ENCODE measurements at places on chromosomes 3 and 15. TPM values are rescaled to one million over a fixed set of nuclear protein-coding genes. Genes with fewer than 3 reads are reported as not detected.

The GP5 gene
- total RNA-seq = 0.09 TPM

DNA sequence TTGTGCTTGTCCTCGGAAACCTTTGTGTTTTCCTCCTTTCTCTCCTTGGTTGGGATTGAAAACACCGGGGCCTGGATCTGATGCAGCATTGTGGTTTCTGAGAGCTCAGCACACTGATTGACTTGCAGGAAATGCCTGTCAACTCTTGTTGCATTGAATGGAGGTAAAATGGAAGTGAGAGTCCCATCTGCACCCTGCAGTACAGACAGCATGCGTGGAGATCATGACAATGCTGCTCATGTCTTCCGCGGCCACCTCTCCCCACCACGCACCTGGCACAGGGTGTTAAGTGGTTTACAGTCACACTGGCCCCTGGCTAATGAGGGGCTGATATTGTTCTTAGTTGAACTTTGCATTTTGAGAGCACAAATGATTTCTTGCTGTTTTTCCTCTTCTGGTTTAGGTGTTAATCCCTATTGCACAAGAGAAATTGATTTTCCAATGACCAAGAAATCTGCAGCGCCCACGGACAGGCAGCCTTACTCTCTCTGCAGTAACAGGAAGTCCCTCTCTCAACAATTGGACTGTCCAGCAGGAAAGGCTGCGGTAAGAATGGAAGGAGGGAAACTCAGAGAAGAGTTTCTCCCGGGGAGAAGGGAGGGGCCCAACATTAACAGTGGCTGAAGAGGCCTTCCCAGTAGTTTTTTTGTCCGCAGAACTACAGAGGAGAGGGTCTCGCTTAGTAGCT, 58.5 kb downstream of the STARD5 start:
- no peak for DNase-seq

DNA sequence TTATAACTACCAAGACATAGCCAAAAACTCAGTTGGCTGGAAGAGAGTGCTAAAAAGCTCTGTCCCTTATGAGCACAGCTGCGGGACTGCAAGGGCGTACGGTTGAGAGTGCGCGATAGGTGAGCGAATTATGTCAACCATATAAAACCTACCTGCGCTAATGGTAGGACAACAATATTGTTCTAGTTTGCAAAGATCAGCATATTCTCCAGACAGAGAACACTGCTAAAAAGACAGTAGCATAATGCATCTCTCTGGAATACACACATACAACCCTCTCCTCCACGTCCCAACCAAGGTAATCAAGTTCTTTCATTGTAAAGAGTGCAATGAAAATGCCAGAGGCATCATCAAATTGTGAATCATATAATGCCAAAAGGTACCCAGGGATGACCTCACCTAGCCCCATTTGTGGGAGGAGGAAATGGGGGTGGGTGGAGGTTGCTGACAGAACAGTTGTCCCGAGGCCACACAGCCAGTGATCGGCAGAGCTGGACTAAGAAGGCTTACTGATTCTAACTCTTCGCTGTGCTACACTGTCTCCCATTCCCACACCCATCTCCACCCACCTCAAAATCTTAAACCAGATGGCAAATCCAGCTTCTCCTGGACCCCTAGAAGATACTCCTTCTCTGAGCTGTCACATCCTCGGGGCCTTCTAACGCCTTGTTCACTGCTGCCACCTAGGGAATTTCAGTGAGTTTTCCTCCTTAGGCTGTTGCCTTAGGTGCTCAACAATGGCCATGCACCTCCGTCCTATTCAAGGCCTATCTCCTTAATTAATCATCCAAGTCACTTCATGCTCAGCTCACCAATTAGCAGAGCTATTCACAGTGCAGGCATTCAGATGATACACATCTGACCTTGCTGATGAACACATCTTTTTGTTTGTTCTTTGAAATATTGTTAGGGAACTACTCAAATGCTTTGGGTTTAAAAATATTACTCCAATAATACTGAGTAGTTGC, 60.7 kb downstream of the RPL22L1 start:
- peak; percentile 6 for DNase-seq

DNA sequence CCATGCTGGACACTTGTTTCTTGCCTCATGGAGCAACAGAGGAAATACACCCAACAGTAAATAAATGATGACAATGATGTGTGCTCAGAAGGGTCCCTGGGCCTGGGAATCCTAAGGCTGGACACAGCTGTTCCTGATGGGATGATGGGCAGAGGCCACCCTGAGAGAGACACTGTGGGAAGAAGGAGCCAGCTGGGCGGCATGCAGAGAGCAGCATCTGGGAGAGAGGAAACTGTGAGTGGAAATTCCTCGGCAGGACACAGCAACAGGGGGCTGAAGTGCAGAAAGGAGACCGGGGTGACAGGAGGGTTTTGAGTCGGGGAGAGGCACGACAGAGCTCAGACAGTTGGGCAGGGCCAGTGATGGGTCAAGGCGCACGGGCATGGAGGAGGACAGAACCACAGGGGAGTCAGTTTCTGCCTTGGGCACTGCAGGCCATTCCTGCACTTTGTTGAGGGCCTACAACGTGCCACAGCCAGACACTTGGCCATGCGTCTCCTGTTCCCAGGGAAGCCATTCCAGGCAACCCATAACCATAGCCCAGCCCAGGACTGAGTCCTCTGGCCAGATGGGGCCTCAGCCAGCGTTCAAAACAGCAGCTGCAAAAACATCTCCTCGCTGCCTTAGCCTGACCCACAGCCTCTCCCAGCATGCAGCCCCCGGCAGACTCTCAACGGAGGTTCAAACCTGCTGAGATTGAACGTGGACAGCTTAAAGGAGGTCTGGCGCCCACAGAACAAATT, 36.7 kb upstream of the SLC6A1 start:
- DNase-seq = no peak

DNA sequence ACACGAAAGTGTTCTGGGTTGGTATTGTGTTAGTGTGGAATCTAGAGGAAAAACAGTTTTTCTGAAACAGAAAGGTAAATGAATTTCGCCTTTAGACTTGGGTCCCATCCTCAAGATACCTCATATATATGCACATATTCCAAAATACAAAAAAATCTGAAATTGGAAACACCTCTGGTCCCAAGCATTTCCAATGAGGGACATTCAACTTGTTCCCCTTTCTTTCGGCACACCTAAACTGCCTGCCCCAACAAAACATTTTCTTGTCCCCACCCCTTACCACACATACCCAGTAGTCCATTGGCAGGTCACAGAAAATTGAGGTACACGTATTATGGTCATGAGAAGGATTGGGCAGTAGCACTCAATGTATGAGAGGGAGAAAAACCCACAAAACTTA, 9.1 kb upstream of the IRAK2 start:
- no peak for DNase-seq
